Iris pigment epithelial cell (primary cell): ENCODE measurements at places on chromosomes 6 and 20.

- DNase-seq, result no peak
These were observed 35.6 kb upstream of the THBS2 start for GRCh38 chr6:169289257-169289618.

DNA sequence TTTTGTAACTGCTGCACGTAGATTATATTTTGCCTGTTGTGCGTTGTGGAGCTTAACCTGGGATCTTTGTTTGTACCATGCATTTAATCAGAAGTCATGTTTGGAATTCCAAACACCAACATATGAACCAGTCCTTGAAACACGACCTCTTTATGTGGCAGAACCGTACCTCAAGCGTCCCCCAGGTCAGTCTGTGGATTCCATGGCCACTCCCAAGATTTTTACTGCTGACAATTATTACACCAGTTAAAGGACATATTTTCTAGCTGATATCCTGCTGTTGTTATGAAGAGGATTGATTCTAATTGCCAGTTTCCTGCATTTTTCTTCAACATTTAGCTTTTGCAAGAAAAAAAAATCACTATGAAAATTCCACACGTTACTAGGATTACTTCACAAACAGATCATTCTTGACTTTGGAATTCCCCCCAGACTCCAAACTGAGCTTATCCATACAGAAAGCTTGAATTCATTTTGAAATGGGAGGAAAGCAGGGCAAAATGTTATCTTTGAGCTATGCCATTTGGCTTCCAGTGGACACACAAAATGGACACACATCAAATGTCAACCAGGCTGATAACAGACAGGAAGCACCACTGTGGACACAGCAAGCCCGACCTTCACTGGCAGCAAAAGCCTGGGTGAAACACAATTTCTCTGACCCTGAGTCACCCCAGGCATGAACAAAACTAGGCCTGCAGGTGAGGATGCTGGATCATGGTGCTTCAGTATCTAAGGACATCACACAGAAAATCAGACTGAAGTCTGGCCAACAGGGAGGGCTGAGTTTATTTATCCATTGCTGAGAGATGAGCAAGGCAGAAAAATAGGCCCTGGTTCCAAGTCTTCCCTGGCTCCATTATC, 542.9 kb upstream of the JAG1 start:
- peak; percentile 76 for DNase-seq

DNA sequence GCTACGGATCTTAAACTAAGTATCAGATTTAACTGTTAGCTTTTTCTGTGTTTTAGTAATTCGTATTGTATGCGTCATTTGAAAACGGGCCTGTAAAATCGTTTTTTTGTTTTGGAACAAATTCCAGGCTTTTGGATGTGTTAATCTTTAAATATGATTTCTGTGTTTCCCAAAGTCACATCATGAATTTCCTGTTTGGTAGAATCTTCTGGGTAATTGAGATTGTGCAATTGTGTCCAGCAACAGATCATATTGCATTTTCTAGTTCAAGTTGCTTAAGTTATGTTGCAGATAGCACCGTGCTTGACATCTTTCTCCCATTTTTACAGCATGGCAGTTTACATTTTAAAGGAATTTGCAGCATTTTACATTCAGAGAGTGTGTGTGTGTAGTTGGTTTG, 1.9 kb downstream of the MAPK14 start:
- DNase-seq, result peak; percentile 91

GRCh38 chr20:11230999-11231398, 557.2 kb upstream of the JAG1 start:
- DNase-seq, result no peak

DNA sequence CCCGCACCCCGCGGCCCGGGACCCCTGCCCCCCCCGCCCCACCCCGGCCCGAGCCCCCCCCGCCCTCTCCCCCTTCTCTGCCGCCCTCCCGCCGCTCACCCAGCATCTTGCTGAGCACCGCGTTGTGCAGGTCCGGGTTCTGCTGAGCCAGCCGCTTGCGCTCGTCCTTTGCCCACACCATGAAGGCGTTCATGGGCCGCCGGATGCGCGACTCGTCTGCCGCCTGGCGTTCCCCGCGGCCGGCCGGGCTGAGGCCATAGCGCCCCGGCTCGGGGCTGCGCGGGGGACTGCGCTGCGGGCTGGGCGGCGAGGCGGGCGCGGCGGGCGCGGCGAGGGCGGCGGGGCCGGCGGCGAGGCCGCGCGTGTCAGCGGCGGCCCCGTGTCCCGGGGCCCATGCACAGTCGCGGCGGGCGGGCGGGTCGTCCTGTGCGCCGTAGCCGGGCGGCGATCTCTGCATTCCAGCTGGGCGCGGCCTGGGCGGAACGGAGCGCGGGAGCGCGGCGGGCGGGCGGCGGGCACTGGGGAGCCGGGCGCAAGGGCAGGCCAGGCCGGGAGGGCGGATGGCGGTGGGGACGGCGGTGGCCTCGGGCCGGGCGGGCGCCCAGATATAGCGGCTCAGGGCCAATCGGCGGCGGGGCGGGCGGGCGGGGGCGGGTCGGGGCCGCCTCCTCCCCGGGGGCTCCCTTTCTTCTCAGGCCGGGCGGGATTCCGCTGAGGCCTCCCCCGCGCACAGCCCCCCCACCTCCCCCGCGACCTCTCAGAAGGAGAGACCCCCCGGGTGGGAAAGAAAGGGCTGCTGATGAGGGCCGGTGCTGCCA, at the start of gene SOX18:
Gene SOX18 (minus strand): TSS at position 580 of the 818 bp plus-strand sequence. CDS start 123 bp downstream, at position 457.
- no peak for DNase-seq
